Metanephros (tissue), 2 donors: ENCODE measurements at places on chromosomes 12 and 14. TPM values are rescaled to one million over a fixed set of nuclear protein-coding genes. Genes with fewer than 3 reads are reported as not detected.

The SERPINA12 gene
- not detected for total RNA-seq

The HOXC12 gene
- total RNA-seq = not detected

The SINHCAF gene
- 76.7 TPM for total RNA-seq

The RPL10L gene
- not detected for total RNA-seq

The TIGAR gene
- total RNA-seq = 2.1 TPM

The CLEC1A gene
- total RNA-seq = 6.1 TPM

The PIP4K2C gene
- total RNA-seq = 22.2 TPM

The ARHGDIB gene
- 40.1 TPM for total RNA-seq

The ADAM21 gene
- not detected for total RNA-seq

The GPR135 gene
- total RNA-seq = 5.7 TPM
